ENCODE measurements at places on chromosomes 16 and 17.

- DNase-seq, result peak; percentile 7
Observed at GRCh38 chr16:55543472-55543871, 23.0 kb upstream of the CAPNS2 start.

DNA sequence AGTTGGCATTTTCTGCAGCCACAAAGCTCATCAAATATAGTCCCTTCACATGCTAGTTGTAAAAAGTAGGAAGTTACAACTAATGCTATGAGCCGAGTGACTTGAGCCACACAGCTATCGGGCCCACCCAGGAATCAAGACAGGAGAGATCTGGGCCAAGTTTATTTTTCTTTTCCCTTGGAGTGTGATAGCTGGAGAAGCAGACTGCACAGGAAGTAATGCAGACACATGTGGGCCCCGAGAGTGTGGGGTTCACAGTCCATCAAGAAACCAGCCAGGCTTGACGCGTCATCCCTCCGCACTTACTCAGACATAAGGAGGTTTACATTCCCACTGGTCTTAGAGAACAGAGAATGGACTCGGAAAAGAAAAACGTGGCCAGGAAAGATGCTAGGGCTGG, 403.1 kb upstream of the CDH11 start:
- no peak for DNase-seq

DNA sequence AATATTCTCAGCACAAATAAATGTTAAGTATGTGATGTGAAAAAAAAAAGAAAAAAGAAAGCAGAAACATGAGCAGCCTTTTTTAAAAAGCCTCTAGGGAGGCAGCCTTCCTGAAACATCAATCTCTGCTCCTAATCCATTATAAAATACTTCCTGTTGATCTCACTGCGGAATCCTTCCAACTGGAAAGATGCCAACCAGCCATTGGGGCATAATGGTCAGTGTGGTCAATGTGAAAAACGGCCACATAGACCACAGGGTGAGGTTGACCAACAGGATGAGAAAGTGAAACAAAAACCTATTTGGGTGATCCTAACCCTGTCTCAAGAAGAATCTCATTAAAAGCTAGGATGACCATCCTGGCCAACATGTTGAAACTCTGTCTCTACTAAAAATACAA, 26.1 kb upstream of the ABCA8 start:
- DNase-seq, result peak; percentile 81

DNA sequence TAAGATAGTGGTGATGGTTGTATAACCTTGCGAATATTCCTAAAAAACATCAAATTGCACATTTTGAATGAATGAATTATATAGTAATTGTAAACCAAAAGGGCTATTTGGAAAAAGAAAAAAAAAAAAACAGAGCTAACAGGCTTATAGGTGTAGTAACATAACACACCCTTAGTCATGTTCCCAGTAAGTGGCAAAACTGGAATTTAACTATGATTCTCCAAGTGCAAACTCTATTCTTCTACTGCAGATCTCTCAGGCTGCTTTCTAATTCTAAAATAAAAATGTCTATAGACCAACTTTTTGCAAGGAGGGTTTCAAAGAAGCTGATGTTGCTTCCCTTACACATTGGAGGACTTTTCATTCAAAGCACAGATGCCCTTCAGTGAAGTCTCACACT, 293.2 kb upstream of the MON1B start:
- DNase-seq, result no peak

GRCh38 chr16:89584768-89585549, 9.4 kb downstream of the CPNE7 start:
- DNase-seq, result no peak

Data from COLO829 (cell line).